Stimulated activated CD4-positive, alpha-beta T cell treated with anti-CD3 and anti-CD28 coated beads, Interleukin-1b, Interleukin-23, amount 100 ng/mL, for 24 hours (primary cell): ENCODE measurements at places on chromosomes 12 and 14.

DNA sequence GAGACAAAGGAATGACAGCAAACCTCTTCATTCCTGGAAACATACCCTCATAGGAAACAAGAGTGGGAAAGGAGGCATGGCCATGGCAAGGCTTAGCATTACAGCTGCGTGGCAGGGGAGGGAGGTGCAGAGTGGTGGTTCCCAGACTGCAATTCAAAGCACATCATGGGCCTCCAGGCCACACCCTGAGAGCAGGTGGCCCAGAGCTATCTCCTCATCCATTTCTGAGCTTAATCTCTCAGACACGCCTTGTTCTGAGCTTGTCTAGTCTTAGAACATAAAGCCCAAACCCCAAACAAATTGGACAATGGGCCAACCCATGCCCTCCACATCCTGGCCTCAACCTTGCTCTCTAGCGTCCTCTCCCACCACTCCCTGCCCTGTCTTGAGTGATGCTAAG, 5.9 kb upstream of the KRT3 start:
- no peak for DNase-seq

DNA sequence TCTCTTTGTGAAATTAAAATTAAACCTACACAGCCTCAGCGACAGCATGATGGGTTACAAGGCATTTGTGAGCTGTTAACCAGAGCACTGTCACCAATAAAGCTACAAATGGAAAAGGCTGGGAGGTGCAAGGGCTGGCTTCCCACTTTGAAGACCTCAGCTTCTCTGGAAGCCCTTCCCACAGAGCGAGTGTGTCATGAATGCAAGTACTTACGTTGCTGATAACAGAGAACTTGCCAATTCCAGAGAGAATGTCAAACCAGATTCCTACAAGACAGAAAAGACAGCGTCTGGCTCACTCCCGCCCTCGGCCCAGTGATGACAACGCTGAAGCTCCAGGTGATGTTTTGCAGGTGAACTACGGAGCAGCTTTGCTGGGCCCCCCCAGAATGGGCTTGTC, 145.8 kb downstream of the NTF3 start:
- no peak for DNase-seq

GRCh38 chr12:3532931-3533702, 42.1 kb downstream of the PRMT8 start:
- DNase-seq: no peak

GRCh38 chr14:51283402-51284085, 43.5 kb downstream of the TMX1 start:
- no peak for DNase-seq

DNA sequence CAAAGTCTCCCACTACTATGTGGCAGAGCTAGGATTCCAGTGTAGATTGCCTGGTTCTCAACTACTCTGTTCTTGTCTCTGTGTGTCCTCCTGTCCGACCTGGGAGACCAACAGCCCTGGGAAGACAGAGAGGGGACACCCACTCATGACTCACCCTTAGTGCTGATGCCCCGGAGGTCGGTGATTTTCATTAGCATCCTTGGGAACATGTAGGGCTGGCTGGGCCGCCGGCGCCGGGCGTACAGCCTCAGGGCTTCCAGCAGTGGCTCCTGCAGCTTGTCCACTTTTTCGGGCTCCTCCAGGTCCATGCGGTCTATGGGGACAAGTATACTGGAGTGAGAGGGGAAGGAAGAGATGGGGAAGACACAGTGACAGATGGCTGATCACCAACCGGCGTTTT, 5.9 kb upstream of the ITGB7 start:
- no peak for DNase-seq

DNA sequence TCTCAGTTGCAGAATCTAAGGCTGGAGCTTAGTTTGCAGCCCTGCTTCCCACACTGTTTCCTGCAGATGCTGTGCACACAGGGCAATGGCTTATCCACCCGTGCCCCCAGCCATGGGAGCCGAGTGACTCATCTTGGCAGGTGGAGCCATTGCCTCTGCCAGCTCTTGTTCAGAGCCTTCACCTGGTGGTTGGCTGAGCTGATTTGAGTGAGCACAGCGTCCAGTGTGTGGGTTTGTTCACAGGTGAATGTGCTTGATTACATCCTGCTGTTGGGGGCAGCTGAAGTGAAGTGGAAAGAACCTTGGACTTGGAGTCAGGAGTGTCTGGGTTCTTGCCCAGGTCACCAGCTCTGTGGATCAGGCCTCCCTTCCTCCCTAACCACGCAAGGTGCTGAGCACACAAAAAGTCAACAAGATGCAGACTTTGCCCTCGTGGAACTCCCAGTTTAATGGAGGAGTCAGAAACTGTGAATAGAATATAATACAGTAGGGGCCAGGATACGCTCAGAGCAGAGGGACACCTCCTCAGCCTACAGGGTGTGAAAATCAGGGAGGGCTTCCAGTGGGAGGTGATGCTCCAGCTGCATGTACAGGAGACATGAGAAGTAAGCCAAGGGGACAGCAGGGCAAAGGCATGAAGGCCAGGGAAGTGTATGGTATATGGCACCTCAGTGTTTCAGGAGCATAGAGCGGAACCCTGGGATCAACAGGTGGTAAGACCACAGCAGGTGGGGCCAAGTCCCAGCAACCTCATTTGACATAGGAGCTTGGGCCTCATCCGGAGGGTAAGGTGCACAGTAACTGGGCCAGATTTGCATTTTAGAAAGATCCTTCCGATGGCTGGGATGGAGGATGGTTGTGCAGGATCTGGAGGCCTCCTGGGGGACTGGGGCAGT, 22.8 kb downstream of the JDP2 start:
- DNase-seq: no peak
